ENCODE measurements at places on chromosomes 2 and 18.

DNA sequence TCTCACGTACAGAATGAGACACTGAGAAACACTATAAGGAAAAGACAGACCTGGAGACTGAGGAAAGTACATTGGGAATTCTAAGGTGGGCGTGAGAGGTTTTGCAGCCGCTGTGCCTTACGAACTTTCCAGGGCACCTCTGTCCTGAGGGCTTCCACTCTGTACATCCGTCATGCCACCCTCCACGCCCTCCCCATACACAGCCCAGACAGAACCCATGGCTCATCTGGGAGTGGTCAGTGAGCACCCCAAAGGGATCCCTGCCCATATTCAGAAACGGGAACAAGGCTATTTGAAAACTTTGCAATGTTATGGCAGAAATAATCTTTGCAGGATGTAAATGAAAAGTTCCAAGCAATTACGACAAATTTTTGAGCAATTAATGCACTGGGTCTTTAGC lies 95.4 kb upstream of the ZNF532 start:
- no peak for DNase-seq

DNA sequence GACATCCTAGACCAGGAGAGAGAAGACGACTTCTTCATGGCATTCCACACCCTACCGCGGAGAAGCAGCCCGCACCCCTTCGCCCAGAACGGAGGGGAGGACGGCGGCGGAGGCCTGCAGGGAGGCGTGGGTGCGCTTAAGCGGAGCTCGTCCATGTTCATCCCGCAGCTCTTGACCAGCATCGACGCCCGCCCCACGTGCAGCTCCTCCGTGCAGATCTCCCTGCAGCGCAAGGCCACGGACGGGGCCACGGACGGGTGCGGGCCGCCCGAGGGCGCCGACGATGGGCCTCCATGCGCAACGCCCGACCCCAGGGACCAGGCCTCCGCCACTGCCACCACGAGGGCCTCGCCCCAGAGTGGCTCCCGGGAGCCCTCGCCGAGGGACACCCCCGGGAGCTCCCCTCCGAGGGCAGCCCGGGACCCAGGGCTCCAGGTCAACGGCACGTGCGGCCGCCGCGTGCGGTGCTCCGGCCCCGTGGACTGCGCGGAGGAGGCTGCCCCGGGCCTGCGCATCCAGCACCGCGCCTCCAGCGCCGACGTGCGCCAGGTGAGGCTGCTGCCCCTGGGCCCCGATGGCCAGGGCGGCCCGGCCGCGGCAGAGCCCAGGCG lies 211.8 kb downstream of the NEDD4L start:
- no peak for DNase-seq

DNA sequence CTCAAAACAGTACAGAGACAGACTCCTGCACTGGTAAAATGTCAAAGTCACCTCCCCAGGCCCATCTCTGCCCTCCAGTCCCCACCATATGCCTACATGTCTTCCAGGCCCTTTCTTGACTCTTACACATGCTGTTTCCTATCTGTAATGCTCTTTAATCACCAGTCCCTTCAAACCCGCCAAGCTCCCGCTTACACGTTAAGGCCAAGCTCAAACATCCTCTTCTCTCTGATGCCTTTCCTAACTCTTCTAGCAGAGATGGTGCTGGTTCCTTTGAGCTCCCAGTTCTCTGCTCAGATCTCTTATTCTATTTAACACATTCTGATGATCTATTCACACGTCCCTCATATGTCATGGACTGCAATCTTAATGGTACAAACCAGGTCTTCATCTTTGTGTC lies 5.0 kb downstream of the EVA1A start:
- DNase-seq, result no peak

- DNase-seq, result no peak
Measured at GRCh38 chr2:24920809-24921441, 888 bp upstream of the ADCY3 start.

DNA sequence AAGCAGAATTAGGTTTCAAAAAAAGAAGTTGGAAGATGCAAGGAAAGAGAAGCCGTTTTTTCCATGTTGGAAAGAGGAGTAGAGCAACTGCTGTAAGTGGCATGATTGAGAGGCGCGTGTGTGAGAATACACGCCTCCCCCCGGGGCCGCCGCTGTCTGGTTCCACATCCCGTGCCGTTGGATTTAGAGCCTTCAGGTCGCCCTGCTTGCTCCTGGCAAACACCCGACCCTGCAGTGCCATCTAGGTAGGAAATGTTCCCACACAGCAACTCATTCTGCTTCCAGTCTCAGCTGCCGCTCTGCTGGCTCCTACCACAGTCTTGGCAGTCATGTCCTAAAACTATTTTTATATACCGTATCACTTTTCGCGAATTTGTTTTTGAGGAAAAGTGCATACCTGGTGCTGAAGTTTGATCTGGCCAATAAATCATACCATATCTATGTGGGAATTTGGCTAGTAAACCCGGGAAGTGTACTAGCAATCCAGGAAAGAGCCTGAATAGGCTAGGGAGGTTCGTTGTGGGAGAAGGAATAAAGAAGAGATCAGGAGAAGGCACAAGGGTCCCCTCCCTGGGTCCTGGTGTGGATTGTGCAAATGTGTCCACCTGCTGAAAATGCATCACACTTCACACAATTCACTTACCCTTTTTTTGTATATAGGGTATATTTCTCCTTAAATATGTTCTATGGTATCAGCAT lies 372.7 kb downstream of the FBXO15 start:
- DNase-seq, result no peak

DNA sequence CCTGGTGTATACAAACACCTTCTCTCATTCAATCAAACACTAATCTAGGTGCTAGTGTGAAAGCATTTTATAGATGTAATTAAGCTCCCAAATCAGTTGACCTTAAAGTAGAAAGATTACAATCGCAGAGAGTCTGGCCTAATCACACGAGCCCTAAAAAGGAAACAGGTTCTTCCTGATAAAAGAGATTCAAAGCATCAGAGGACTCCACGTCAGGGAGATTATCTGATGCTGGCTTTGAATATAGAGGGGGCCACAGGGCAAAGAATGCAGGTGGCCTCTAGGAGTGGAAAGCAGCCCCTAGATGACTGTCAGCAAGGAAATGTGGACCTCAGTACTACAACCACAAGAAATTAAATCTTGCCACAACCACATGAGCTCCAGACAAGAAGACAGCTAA lies 28.2 kb upstream of the ZC3H15 start:
- no peak for DNase-seq

- DNase-seq, result no peak
Measured at GRCh38 chr2:185835974-185836373, 97.4 kb downstream of the FSIP2 start.

GRCh38 chr2:319059-319600 lies 31.2 kb upstream of the ALKAL2 start:
- no peak for DNase-seq

GRCh38 chr2:39394516-39394961 lies 42.5 kb downstream of the MAP4K3 start:
- no peak for DNase-seq

Measured in retina (tissue), 1 donor.